ENCODE measurements at places on chromosomes 2 and 18. TPM values are rescaled to one million over a fixed set of nuclear protein-coding genes. Genes with fewer than 3 reads are reported as not detected.

Gene ARHGEF33
- 0.57 TPM for total RNA-seq

Gene ZNF385B
- 2.2 TPM for total RNA-seq

Gene ARHGEF4
- 18.1 TPM for total RNA-seq

Gene HOXD13
- not detected for total RNA-seq

Gene MYO7B
- total RNA-seq: 0.02 TPM

Gene ALPG
- 0.94 TPM for total RNA-seq

Gene UPP2
- not detected for total RNA-seq

Gene PLGLB2
- total RNA-seq: 0.15 TPM

GRCh38 chr18:41372046-41372665, 582.9 kb upstream of the PIK3C3 start:
- no peak for DNase-seq

DNA sequence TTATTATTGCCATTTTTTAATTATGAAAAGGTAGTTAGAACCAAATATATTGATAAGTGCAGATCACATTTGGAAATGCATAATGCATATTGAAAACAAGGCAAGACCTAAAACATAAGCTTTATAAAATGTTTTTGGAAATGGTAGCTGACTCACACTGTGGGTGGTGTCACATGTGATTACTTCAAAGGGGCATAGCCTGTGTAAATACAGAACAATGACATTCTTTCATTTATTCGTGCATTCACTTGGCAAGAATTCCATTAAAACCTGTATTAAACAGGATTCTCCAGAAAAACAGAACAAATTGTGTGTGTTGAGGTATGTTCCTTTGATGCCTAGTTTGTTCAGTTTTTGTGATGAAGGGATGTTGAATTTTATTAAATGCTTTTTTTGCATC, 427.3 kb upstream of the ST6GAL2 start:
- no peak for DNase-seq

GRCh38 chr2:58182527-58182926, 58.6 kb downstream of the FANCL start:
- DNase-seq: no peak

- DNase-seq: no peak
Observed at GRCh38 chr2:38494394-38494793, 108.3 kb downstream of the HNRNPLL start.

- DNase-seq: no peak
Observed at GRCh38 chr2:160473468-160474318, 19.9 kb downstream of the RBMS1 start.

GRCh38 chr18:59055345-59056032, 84.2 kb upstream of the SEC11C start:
- peak; percentile 63 for DNase-seq

DNA sequence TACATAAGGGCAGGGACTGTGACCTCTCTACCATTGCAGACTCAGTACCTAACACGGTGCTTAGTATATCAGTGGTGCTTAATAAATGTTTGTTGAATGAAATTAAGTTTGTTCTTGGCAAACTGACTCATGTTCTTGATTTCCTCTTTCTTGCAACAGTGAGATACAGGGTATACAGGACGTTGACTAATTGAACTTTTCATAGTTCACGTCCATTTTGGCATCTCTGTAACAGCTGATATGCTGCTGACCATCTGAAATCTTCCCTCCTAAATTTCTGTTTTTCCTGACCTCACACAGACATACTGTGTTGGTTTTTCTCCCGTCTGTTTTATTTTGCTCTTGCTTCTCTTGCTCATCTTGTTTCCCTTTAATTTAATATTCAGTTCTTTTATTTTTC, 44.2 kb downstream of the LHCGR start:
- DNase-seq: no peak

- DNase-seq: no peak
Observed at GRCh38 chr2:26679867-26680266, 12.7 kb upstream of the KCNK3 start.

DNA sequence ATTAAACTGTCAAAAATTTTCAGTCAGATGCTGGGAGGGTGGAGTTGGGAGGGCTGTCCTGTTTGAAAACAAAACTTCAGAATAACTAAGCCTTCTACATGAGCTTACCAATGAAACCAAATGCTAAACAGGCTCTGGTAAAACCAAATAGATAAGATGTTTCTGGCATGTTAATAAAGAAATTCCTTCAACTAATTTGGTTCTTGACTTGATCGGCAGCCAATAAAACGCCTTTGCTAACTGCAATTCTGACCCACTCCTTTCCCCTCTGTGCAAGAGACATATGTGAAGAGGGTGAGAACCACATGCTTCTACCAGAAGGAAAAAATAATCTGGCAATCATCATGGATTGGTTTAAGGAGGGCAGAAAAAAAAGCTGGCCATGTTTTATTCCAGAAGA, 20.9 kb downstream of the MAP4K3 start:
- no peak for DNase-seq

DNA sequence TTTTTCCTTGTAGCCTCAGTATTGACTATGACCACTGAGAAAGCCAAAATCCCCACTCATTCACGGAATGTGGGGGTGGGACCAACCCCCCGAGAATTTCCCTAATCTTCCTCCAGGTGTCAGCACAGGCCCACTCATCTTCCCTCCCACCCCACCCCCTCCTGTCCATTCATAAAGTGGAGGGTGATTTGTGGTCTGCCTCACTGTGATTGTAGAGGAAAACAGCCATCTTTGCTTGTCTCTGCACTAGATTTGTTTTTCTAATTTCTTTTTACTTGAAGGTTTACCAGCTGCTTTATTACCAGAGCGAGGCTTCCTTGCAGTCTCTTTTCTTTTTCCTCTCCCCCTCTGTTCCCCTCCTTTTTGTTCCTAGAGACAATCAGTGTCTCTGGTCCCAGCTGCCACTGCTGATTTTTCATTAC, 171.8 kb downstream of the ICOS start:
- DNase-seq: peak; percentile 36

DNA sequence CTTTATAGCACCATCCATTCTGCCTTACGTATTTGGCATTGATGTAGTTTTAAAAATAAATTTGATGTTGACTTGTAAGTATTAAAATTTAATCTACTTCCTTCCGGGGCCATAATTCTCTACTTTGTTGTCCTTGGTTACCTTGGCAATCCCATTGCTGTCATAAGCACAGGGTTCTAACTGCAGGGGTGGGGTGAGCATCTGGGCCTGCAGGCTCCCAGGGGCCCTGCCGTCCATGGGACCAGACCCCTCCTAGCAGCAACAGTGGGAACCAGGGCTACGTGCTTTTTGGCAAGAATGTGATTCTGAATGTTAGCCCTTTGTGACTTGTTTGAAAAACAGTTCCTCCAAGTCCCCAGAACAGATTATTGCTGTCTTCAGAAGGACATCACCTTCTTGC, 4.9 kb downstream of the ASAP2 start:
- DNase-seq: no peak

- no peak for DNase-seq
Observed at GRCh38 chr18:2536493-2536892, 34.8 kb downstream of the METTL4 start.

DNA sequence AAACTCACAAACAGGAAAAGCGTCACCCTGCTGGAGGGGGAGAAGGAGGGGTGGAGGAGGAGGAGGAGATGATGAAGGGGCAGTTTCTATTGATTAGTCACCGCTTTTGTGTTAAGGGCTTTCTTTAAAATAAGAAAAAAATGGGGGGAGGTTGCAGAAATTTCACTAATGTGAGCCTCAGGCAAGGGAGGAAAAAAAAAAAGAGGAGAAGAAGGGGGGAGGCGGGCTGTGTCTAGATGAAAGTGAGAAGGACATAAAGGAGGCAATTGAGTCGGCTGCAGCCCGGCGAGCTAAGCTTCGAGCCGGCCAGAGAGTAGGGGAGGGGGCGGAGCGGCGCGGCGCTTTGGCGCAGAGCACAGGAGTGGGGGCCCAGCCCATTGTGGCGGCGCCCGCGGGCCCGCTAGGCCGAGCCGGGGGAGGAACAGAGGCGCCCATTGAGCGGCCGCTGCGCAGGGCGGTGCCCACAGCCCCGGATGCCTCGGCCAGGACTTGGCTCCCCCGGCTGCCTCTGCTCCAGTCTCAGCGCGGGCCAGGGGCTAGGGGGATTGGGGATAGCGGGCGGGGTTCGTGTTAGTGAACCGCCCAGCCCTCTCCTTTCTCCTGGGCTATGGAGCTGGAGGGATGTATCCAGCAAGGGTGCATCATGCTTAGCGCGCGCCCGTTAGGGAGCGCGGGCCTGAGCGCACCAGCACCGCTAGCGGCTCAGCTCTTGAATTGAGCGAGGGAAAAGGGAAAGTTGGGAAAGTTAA, 7.9 kb downstream of the PAX3 start:
- DNase-seq: peak; percentile 90

- DNase-seq: no peak
Observed at GRCh38 chr18:1928711-1929110, 642.6 kb downstream of the METTL4 start.

DNA sequence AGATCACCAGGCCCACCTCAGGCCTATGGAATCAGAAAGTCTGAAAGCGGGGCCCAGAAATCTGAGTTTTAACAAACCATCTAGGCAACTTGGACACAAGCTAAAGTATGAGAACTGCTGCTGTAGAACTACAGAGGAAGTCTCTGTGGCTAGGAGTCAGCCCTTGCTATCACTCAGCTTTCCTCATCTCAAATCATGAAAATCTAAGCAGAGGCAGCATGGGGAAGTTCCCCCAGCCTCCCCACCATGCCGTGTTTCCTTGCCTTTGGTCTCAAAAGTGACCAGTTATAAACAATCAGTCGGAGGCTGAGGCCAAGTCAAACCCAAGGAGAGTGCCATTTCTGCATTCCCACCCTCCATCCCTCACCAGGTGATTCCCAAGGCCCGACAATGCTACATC, 404.7 kb downstream of the BCL11A start:
- DNase-seq: no peak

GRCh38 chr2:61811821-61812220, 42.0 kb downstream of the FAM161A start:
- DNase-seq: no peak

GRCh38 chr2:195477248-195477995, 179.6 kb upstream of the SLC39A10 start:
- no peak for DNase-seq

- no peak for DNase-seq
Observed at GRCh38 chr2:190069936-190070696, 7.6 kb upstream of the MSTN start.

DNA sequence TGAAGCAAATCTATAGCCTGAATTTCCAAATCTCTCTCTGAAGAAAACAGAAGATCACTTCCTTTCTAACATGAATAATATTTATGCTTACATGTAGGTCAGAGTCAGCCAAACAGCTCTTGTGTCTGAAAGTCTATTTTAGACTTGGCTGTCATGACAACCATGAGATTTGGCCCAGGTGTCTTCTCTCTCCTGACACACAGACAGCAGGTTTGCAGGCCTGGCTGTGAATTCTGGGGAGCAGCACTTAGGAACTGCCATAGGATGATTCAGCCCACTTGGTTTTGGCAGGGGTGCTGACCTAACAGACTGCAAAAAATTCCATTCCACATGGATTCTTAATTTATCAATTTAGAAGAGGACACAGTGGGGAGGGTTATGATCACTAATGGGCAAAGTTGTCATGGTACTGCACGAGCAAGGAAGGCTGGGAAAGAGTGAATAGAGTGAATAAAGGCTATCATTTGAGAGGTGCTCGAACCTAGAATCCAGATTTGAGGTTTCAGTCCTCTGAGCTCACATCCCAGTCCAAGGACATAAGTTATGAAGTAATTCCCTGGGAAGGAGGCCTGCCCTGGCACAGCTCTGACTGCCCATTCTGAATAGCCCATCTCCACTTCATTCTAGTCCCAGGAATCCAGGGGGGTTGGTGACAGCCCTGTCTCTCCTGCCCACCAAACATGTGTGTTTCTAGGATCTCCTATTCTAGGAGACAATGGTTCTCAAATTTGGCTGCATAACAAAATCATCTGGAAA, 453.9 kb upstream of the TRIB2 start:
- no peak for DNase-seq

- no peak for DNase-seq
Observed at GRCh38 chr2:152585830-152586484, 131.3 kb downstream of the PRPF40A start.

DNA sequence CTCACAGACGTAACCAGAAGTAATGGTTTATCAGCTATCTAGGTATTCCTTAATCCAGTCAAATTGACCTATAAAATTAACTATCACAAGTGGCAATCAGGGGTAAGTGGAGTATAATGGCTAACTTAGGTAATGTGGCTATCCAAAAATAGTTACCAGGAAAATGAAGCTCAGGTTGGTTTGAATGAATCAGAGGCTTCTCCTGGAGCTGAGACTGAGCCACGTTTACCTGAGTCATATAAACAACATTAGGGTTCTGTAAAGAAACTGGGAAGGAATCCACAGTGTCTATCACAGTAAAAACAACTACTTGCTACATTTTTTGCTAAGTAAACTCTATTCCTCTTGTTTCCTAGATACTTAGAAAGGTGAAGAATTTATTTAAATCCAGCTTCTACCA, 236.0 kb upstream of the SPHKAP start:
- DNase-seq: no peak

GRCh38 chr2:238169708-238170251, 11.0 kb downstream of the ERFE start:
- DNase-seq: no peak

- DNase-seq: peak; percentile 82
Observed at GRCh38 chr2:17518212-17519154, at the start of gene RAD51AP2. Gene RAD51AP2, minus strand, starts transcription at chr2:17518440. Its CDS starts 25 bp downstream, at chr2:17518415.

DNA sequence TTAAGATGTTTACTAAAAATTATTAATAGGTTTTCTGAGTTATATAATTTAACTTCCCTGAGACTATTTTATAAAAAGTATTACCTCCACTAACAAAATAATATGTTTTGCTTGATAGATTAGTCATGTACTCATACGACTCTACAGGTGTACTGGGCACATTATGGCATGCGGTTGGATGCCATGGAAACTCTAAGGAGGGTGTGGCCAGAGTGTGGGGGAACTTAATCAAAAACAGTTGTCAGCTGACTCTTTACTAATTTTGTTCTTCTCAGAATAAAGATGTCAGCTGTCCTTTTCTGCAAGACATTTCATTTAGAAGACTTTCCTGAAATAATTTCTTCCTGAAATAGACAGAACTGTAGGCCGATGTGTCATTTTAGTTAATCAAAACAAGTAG, 228.3 kb upstream of the SIX3 start:
- no peak for DNase-seq

All from WTC11 (cell line).